ENCODE measurements at places on chromosomes 16 and 17.

GRCh38 chr16:72992142-72992601 is 55.8 kb downstream of the ZFHX3 start:
- H3K4me1 ChIP-seq, result peaks cover 65% of the 10 kb centered on the region
- no peaks in the 10 kb centered on the region for H3K36me3 ChIP-seq
- DNase-seq, result no peak
- H3K4me3 ChIP-seq, result no peak overlapping the region
- H3K27ac ChIP-seq, result no peak overlapping the region
- no peaks in the 10 kb centered on the region for H3K27me3 ChIP-seq

DNA sequence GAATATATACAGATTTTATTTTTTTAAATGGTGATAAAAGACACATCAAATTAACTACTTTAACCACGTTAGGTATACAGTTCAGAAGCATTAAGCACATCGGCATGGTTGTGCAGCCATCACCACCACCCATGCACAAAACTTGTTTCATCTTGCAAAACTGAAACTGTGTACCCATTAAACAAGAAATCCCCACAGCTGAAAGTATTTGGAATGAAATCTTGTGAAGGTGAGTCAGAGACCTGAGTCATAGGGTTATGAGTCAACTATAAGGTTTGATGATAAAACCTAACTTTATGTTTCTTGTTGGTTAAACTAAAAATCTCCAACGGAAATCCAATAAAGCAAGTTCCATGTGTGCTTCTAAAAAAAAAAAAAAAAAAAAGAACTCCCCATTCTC is 561.6 kb upstream of the PSMD7 start:
- no peaks in the 10 kb centered on the region for H3K4me1 ChIP-seq
- H3K36me3 ChIP-seq, result no peaks in the 10 kb centered on the region

GRCh38 chr16:66344533-66345145 is 21.9 kb upstream of the CDH5 start:
- H3K27ac ChIP-seq, result no peak overlapping the region
- DNase-seq, result no peak
- H3K4me1 ChIP-seq, result no peaks in the 10 kb centered on the region

DNA sequence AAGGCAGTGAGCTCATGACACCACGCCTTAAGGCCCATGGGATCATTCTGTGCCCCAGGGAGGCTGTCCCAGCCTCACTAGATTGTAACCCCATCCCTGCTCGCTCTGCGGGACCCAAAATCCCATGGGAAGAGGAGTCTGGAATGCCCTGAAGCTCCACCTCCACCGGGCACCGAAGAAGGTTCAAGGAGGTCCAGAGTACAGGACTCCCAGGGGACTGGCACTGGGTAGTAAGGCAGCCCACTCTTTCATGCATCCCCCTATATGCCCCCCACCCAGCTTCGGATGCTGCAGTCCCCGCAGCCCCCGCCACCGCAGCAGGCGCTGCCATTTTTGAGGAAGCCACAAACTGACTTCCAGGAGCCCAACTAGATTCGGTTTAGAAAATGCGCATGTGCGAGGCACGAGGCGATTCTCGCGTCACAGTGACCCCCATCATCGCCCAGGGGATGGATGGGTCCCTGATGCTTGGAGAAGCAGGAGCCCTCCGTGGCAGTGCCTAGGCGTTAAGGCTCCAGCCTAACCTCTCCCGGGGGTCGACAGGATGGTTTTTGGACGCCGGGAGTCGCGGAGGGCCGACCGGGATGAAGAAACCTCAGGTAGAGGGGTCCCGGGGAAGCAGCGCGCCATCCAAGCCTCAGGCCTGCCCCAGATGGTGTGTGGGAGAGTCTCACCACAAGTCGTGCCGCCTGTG is 1681.0 kb downstream of the TP53TG3F start:
- DNase-seq, result no peak
- H3K27me3 ChIP-seq, result no peaks in the 10 kb centered on the region
- no peaks in the 10 kb centered on the region for H3K4me1 ChIP-seq
- no peaks in the 10 kb centered on the region for H3K36me3 ChIP-seq
- no peak overlapping the region for H3K4me3 ChIP-seq

- no peaks in the 10 kb centered on the region for H3K4me1 ChIP-seq
- peaks cover 87% of the 10 kb centered on the region for H3K36me3 ChIP-seq
- H3K27me3 ChIP-seq, result no peaks in the 10 kb centered on the region
- no peak overlapping the region for H3K27ac ChIP-seq
- no peak for DNase-seq
These were observed 34.3 kb downstream of the HEATR3 start for GRCh38 chr16:50099957-50100648.

All from lower lobe of right lung (tissue), 2 donors.